ENCODE measurements at places on chromosomes 4 and X.
A peak's percentile ranks its signal among the peaks of the same experiment; 100 is the strongest.

GRCh38 chrX:11750046-11750445 lies 8.0 kb upstream of the MSL3 start:
- no peak for DNase-seq

DNA sequence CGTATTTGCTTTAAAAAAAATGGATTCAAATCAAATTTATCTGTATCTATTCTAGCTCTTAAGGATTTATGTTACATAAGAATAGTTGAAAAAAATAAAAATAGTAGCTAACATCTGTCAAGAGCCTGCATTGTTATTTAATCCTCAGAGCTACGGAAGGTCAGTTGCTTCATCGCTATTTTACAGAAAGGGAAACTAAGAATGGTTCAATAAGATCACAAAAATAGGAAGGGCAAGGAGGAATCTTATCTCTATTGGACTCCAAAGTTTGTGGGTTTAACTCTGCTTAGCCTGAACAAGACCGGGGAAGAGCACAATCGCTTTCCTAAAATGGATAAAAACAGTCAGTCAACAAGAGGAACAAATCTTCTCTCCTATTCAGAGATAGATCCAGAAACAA lies 270.2 kb upstream of the SMIM31 start:
- DNase-seq: no peak

GRCh38 chrX:99653352-99653751 lies 756.7 kb downstream of the PCDH19 start:
- DNase-seq: no peak

DNA sequence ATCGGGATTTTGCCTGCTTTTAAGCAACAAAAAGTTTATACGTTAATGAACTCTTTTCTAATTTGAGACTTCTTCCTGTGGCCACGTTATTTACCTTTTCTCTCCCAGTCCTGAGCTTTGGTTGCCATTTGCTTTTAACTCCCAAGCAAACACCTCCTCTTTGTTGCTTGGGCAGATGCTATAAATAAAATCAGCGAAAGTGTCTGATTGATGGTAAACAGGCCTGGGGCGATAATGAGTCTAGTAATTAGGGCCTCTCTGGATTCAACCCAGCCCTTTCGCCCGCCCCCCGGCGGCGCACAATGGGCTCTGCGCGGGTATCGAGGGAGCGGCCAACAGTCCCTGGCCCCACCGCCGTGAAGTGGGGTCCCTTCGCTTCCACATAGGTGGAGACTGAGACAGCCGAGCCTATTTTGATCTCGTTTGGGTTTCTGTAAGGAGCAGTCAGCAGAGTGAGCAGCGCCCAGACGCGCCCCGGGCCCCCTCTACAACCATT lies 790 bp downstream of the CLGN start:
- peak; percentile 77 for DNase-seq

DNA sequence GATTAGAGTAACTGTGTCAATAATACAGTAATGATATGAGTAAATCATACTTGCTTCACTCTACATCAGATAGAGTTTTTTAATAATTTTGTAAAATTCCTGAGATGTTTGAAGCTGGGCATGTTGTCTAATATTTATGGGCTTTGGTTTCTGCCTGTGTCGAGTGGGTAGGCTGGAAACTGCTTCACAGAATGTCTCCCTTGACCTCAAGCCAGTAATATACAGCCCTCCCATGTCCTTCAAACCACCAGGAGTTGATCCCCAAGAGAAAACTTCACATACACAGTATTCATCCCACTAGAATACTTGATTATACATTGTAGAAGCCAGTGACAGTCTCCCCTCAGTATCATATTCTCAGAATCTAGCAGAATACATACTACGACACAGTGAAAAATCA lies 284.8 kb upstream of the TENM3 start:
- no peak for DNase-seq

DNA sequence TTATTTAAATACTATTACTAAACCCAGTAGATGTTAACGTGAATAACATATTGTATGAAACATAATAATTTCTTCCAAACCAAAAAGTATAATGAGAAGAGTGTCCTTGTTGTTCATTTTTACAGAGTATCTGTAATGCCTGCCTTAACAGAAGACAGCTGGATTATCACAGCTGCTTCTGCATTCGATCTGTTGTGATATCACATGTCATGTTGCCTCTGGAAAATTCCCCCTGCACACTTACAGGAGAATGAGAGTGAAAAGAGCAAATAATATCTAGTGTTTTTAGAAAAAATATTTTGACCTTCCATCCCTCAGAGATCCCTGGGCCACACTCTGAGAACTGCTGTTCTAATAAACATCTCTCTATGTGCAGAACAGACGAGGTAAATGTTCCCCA lies 240.1 kb upstream of the NOCT start:
- DNase-seq: no peak

- DNase-seq: no peak
These were observed 682.9 kb upstream of the GALNTL6 start for GRCh38 chr4:171130256-171130801.

DNA sequence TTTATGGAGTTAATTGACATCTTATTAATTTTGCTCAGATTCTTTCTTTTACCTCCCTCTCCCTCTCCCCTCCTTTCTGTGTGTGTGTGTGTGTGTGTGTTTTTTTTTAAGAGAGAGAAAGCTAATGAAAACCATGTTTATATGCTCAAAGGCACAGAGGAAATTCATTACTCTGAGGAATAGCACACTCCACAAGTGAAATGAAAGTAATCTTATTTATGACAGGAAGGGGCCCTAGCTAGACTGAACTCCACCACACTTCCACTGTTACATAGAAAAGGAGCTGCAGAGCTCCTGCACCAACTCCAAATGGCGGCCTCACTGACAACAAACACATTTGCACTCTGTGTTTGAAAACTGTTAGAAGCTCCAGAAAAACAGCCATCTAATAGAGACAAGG lies 150.6 kb downstream of the RASL11B start:
- DNase-seq: no peak

DNA sequence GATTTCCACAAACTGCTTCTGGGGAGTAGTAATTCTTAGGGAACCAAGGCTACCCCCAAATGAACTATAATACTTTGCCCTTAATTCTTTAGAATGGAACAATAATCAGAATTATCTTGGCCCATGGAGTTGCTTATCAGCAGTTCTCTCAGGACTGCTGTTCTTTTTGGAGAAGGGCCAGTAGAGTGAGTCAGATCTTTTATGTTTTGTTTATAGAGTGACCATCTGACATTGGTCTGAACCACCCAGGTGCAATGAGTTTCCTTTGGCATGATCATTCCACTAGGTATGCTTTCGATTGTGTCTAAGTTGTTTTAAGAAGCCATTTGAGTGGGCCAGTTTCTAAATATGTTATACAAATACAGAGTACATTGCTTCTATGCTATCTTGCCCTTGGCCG lies 31.8 kb downstream of the PRRG1 start:
- no peak for DNase-seq

DNA sequence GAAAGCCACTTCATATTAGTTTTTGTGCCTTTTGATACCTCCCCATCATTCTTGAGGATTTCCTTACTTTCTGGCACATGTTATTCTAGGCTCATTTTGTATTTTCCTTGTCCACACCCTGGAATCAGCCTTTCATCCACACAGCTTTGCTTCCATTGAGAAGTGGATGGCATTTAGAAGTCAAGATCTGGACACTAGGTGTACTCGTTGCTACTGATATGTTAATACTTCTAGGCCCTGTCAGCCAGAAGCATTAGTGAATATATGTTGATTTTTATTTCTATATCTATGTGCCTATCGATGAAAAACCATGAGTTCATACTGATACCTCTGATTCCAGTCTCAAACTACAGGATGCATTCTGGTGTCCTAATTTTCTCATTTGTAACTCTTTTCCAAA lies 73.2 kb downstream of the ARHGAP24 start:
- no peak for DNase-seq

DNA sequence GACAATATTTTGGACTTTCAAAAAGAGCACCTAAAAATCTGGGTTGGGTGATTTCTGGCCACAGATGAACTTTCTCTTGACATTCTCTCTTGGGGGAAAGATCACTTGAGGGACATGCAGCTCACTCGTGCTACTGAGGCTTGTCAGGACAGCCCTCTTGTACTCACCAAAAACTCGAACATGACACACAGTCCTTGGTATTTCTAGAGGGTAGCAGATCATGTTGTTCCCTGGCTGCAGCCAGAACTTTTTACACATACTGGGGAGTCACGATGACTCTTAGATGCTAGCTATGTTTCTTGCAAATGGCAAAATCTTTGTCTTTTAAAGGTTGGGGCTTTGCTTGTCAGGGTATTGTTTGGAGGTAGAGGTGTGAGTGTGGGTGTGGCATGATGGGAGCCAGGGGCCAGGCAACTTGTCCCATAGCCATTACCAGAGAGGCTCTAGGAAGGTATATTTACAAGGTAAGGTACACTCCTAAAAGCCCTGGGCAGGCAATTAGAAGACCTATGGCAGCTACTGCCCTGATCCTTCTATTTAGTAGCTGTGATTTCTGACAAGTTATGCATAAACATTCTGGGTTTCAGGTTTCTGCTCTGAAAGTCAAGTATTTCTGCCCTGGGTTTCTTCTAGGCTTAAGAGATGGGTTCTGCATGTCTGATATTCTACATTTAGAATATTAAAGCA lies 241.7 kb upstream of the TLL1 start:
- DNase-seq: no peak

DNA sequence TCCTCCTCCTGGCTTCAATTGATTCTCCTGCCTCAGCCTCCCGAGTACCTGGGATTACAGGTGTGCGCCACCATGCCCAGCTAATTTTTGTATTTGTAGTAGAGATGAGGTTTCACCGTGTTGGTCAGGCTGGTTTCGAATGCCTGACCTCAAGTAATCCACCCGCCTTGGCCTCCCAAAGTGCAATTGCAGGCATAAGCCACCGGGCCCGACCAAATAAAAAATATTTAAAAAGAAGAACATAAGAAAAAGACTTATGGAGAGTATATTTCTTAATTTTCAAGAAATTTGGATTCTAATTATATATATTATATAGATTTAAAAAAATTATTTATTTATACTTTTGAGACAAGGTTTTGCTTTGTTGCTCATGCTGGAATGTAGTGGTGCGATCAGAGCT lies 29.8 kb downstream of the N4BP2 start:
- DNase-seq: no peak

GRCh38 chr4:155904331-155904730 lies 835 bp downstream of the TDO2 start:
- DNase-seq: no peak

- DNase-seq: no peak
These were observed 60.9 kb downstream of the BMP15 start for GRCh38 chrX:50971395-50971794.

DNA sequence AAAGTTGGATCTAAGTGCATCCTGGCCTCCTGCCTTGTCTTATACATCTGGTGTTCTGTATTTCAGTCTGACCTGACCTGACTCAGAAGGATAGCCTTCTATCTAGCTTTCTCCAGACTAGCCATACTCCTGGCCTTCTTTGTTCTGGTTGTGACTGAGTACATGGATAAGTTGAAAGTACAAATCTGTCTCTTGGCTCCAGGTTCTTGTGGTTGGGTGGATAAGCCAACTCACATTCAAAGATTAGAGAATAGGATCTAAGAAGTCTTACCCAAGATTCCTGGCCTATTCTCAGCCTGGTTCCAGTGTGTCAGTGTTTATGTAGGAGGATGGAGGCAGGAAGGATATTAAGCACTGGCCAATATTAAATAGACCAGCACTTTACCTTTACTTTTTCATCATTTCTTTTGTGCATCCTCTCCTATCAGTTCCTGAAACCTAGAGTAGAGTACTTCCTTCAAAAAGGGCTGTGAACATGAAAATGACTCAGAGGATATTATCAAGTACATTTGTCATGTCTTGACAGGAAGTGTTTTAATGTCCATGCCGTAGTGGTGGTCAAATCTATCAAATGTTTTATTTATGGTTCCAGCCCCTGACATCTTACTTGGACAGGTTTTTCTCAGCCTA lies 123.5 kb downstream of the IL15 start:
- no peak for DNase-seq

- no peak for DNase-seq
These were observed 89.0 kb downstream of the MXRA5 start for GRCh38 chrX:3257471-3257870.

GRCh38 chr4:47786958-47787370 lies 50.9 kb downstream of the CORIN start:
- DNase-seq: no peak

- DNase-seq: no peak
These were observed 20.1 kb upstream of the PHEX start for GRCh38 chrX:22012051-22012450.

DNA sequence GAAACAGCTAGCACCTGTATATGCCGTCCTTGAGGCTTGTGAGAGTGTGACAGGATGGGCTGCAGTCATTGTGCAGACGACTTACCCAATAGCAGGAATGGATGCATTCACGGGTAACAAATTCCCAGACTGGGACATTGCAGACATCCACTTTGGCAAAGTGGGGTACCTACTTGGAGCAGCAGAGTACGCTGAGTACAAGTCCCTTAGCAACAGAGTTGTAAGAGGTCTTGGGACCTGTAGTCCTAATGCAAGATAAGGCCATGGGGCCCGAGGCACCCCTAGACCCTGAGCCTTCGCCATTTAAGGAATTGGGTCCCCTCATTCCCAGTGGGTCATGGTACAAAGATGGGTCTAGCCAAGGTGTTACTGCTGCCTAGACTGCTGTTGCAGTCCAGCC lies 55.4 kb upstream of the CCDC149 start:
- no peak for DNase-seq

DNA sequence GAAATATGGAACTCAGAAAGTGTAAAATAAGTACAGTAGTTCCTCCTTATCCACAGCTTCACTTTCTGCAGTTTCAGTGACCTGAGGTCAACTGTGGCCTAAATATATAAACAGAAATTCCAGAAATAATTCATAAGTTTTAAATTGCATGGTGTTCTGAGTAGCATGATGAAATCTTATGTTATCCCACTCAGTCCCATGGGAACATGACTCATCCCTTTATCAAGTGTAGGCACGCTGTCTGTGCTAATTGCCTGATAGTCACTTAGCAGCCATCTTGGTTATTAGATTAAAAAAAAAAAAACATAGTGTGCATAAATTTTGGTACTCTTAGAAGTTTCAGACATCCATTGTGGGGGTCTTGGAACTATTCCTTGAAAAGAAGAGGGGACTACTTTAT lies 983.4 kb upstream of the ADGRL3 start:
- DNase-seq: no peak

DNA sequence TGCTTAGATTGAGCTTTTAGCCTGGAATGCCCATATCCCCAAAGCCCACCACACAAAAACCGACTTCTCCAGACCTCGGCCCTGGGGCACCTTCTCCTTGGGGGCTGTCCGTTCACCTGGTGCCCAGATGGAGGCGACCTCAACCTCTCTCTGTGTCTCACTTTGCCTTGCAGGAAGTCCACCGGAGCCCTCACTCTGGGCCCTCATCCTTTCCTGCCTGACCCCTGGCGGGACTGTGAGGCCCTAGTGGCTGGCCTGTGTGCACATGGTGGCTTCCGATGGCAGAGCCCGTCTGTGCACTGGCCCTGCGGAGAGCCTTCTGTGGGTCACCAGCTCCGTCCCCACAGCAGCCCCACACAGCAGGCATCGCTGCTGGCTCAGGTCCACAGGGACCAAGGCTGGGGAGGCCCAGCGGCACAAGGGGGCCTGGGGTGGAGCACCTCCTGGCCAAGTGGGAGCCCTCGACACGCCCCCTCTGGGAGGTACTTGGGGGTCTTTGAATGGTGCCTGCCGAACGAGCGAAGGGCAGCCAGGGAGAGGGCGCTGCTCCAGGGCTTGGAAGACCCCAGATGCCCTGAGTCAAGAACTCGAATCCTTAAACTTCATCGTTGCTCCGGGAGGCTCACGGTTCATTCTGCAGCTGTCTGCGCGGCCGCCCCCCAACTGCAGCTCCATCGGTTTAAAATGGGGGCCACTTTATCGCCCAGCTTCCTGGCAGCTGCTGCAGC lies 97.2 kb upstream of the ADRA2C start:
- no peak for DNase-seq

- DNase-seq: no peak
These were observed 144.6 kb upstream of the KIT start for GRCh38 chr4:54513204-54513603.
